ENCODE measurements at places on chromosomes 2 and 18. TPM values are rescaled to one million over a fixed set of nuclear protein-coding genes. Genes with fewer than 3 reads are reported as not detected.
A peak's percentile ranks its signal among the peaks of the same experiment; 100 is the strongest.

Gene TUBA4B
- not detected for total RNA-seq

GRCh38 chr2:151260573-151261230, 961 bp downstream of the RBM43 start:
- H3K27me3 ChIP-seq, result no peaks in the 10 kb centered on the region
- peak overlapping the region; percentile 69 for H3K27ac ChIP-seq
- peak overlapping the region; percentile 61 for H3K4me3 ChIP-seq
- H3K4me1 ChIP-seq, result peaks cover 36% of the 10 kb centered on the region
- H3K36me3 ChIP-seq, result no peaks in the 10 kb centered on the region
- no peak for DNase-seq

DNA sequence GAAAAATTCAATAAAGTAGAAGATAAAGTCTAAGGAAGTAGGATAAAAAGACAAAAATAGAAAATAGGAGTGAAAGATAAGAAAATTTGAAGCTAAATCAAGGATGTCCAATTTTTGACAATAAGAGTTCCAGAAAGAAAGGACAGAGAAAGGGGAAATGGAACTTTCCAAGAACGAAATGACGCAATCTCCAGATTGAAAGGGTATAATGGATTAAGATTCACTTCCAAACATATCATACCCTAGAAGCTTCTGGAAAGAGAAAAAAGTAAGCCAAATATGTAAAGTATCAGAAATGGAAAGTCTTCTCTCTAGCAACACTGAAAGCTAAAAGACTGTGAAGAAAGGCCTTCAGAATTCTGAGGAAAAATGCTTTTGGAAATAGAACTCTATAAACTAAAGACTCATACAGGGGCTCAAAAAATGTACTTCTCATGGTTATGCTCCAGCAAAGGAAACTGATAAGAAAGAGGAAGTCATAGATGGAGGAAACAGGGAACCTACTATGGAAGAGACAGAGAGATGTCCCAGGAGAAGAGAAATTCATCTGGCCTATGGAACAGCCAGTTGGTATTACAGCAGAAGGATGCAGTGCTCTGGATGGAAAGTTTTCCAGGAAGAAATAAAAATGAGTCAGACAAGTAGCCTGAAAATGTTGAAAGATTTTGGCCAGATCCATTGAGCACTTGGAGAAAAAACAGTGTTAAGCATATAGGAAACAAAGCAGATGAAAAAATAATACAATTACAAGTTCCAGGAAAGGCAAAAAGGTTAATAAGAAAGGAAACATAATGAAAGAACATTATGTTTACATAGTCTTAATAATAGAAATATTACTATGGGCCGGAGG, 20.1 kb downstream of the CASP8 start:
- peaks cover 8% of the 10 kb centered on the region for H3K27me3 ChIP-seq
- no peak overlapping the region for H3K4me3 ChIP-seq
- DNase-seq, result no peak
- no peaks in the 10 kb centered on the region for H3K36me3 ChIP-seq

DNA sequence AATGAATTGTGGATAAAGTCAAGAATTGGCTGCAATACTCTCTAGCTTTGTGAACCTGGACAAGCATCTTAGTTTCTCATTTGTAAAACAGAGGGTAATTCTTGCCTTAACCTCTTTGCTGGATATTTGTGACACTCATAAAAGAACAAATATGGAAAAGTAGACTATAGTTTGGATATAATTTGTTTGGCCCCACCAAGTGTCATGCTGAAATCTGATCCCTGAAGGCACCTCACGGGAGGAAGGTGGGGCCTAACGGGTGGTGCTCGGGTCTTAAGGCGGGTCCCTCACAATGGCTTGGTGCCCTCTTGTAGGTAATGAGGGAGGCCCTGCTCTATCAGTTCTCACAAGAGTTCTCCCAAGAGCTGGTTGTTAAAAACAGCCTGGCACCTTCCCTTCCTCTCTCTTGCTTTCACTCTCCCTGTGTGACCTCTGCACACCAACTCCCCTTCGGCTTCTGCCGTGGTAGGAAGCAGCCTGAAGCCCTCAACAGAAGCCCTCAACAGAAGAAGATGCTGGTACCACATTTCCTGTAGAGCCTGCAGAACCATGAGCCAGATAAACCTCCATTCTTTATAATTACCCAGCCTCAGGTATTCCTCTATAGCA, 37.4 kb downstream of the ARL4C start:
- H3K4me1 ChIP-seq, result peaks cover 5% of the 10 kb centered on the region
- H3K4me3 ChIP-seq, result no peak overlapping the region
- no peaks in the 10 kb centered on the region for H3K27me3 ChIP-seq
- no peak overlapping the region for H3K27ac ChIP-seq
- no peak for DNase-seq

DNA sequence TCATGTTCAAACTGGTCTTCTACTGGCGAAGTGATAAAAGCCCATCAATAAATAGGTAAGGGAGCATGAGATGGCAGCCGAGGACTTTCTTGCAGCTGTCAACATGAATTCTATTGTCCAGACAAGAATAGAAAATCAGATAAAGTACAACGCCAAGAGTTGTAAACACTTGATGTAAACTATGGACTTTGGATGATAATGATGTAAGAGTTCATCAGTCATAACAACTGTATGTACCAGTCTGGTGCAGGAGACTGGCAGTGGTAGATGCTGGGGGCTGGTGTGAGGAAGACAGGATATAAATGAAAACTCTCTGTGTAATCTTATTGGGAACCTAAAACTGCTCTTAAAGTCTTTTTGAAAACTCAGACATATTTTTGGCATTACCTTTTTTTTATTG, 155.9 kb upstream of the RASGRP3 start:
- H3K4me3 ChIP-seq, result no peak overlapping the region
- DNase-seq, result no peak
- H3K27ac ChIP-seq, result no peak overlapping the region
- H3K36me3 ChIP-seq, result no peaks in the 10 kb centered on the region

GRCh38 chr2:59184276-59185020, 943.3 kb upstream of the FANCL start:
- no peaks in the 10 kb centered on the region for H3K36me3 ChIP-seq

All from WTC11 (cell line).